Skin of body (tissue), 3 donors: ENCODE measurements at places on chromosomes 7 and 10. TPM values are rescaled to one million over a fixed set of nuclear protein-coding genes. Genes with fewer than 3 reads are reported as not detected.

MINDY3 gene
- 34.6 TPM for total RNA-seq

LOXL4 gene
- total RNA-seq: 5.0 TPM

TYSND1 gene
- total RNA-seq: 10.2 TPM

ANKRD1 gene
- 10.9 TPM for total RNA-seq

GRCh38 chr10:102398172-102399020 is 2.9 kb downstream of the NFKB2 start:
- no peak for DNase-seq

GRCh38 chr7:133021196-133021595 is 60.7 kb downstream of the CHCHD3 start:
- no peak for DNase-seq
